ENCODE measurements at places on chromosomes 3 and 15.
A peak's percentile ranks its signal among the peaks of the same experiment; 100 is the strongest.

DNA sequence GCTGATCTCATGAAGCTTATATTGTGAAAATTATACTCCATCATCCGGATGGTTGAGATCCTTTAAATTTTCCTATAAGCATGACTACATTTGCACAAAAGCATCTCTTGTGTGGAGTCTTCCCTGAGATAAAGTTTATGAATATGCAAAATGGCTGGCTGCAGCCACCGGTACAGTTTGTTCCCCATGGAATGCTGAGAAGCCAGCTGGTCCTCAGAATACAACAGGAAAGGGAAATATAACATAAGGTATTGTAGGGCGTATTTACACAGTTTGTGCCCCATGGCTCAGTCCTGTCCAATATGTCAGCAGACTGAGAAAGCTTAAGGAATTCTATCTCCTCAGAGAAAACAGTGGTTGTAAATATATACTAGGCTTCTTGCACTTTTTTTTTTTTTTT, 468.6 kb downstream of the CNTN6 start:
- DNase-seq = no peak

DNA sequence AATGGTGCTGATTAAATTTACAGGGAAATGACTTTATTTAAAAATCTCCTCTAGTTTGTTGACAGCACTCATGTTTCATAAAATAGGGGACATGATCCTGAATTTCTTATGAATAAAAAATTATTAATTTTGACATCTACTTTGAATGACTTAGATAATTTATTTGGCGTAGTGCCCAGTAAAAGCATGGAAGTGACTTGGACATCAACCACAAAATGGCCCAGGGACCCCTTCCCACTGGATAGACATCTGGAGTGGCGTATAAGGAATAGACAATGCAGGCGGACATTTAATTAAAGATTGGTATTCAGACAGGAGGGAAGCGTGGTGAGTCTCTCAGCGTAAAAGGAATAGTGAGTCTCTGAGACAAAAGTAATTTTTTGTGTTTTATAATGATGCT, 79.8 kb downstream of the ADAMTSL3 start:
- no peak for DNase-seq

DNA sequence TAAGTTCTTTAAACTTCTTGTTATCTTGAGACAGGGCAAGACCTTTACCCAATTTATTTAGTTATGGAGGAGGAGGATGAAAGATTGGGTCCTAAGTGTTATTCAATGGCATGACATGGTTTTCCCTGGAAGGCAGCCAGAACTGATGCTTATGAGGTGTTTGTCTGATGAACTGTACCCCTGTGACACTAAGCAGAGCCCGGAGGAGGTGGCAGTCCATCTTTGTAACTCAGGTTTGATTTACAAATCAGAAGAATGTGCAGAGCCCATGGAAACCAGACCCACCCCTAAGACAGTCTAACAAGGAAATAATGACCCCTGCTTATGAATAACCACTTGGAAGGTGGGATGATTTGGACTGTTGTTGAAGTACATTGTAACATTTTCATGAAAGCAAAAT, 878.6 kb upstream of the NR2F2 start:
- DNase-seq = no peak

DNA sequence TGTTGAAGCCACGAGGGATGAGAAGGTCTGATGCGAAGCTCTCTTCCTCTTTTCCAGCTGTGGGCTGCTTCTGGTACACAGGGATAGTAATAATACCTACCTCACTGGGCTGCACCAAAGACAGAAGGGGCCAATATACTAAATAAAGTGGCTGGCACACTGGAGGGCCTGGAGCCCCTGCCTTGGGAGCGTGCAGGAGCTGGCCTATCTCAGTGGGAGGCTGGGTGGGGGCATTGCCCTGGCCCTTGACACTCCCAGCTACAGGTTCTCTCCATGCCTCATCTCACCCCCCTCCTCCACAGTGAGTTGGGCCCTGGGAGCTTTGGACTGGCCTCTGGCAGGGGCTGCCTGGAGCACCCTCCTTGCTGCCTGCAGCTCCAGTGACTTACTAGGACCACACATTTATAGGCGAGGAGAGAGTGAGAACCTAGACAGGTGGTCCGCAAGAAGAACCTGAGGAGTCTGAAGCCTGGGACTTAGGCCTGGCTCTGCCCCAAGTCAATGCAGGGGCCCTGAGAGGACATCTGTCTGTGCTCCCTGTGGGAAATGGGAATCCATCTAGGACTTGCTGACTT, 1.6 kb downstream of the NOX5 start:
- DNase-seq = no peak

DNA sequence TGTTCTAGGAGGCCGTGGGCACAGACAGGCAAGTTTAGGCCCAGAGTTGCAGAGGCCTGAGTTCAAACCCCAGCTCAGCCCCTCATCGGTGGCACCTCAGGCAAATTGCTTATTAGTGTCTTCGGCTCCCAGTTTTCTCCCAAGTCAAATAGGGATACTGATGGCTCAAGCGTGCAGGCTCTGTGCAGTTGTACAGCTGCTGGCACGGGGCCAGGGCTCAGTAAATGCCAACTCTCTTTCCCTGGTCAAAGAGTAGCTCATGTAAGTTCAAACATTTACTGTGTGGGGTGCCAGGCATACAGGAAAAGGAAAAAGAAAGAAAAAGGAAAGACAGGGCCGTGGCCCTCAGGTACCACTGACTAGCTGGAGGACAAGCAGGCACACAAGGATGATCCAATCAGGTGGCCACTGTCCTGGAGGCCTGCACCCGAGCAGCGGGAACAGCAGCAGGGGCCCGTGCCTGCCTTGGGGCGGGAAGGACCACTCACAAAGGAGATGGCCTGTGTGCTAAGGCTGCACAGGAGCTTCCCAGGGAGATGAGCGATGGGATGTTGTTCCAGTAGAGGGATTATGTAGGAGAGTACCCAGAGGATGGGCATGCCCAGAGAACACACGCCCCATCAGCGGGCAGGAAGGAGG, 70.8 kb downstream of the TBC1D2B start:
- DNase-seq = no peak

- DNase-seq = peak; percentile 46
These were observed 100.2 kb downstream of the LRIG1 start for GRCh38 chr3:66400411-66401156.

GRCh38 chr3:186277268-186277909, 84.6 kb downstream of the DGKG start:
- peak; percentile 87 for DNase-seq

DNA sequence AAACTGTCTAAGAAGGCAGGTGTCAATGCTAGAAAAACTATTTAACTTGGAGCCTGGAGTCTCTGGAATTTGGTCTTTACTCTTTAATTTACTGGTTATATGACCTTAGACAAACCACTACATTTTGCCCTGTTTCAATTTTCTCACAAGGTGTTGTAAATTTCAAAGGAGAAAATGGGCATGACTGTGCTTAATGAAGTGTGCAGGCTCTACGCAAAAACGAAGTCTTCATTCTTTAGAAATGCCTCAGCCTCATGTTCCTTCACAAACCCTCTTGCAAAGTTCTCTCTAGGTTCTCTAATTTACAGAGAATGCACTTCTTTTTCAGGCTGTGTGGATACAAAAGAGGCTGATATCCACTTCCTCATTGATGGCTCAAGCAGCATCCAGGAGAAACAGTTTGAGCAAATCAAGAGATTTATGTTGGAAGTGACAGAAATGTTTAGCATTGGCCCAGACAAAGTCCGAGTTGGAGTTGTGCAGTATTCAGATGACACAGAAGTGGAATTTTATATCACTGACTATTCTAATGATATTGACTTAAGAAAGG, 39.1 kb downstream of the COL6A5 start:
- no peak for DNase-seq

DNA sequence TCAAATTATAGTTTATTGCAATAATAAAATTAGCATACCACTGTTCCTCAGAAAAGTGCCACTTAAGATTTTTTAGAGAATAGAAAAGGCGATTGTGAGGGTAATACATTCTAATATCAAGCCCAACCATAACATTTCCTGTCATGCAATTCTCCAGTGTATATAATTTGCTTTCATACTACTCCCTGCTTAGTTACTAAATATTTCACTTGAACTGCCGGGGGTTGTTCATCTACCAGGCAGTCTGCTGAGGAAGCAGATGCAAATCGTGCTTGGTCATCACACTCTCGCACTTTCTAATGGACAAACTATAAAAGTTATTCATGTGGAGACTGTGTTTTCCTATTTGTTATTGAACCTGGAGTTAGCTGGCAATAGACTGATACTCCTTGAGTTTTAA, 645.6 kb upstream of the CBLB start:
- DNase-seq = no peak

- DNase-seq = no peak
These were observed 12.4 kb downstream of the BMF start for GRCh38 chr15:40096094-40096891.

DNA sequence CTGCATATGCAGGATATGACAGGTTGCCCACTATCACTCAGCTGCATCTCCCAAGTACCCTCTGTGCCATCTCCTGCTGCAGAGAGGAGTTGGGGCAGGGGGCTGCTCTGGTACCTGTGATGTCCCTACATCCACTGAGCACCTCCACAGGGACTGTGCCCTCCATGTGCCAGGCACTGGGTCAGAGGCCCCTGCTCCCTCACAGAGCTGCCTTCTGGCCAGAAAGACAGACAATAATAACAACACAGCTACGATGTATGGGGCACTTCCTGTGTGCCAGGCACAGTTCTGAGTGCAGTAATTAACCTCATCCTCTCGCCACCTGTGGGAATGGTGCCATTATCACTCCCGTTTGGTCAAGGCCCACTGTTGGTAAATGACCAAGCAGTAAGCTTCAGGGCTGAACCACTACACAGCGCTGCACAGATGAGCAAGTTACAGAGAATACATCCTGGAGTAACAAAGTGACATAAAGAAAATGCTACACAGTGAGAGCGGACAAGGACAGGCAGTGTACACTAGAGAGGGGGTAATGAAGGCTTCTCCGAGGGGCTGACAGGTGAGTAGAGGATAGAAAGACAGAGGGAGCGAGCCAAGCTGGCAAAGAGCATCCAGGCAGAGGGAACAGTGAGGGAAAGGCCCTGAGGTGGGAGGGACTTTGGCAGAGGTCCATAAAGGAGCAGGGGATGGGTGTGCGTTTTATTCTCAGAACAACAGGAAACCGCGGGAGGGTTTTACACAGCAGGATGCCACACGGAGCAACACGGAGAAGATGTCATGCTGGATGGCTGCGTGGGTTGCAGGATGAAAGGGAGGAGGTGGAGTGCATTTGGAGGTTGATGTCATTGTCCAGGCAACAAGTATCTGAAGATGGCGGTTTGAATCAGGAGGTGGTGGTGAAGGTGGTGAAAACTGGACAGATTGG, 13.6 kb downstream of the WNT7A start:
- peak; percentile 11 for DNase-seq

DNA sequence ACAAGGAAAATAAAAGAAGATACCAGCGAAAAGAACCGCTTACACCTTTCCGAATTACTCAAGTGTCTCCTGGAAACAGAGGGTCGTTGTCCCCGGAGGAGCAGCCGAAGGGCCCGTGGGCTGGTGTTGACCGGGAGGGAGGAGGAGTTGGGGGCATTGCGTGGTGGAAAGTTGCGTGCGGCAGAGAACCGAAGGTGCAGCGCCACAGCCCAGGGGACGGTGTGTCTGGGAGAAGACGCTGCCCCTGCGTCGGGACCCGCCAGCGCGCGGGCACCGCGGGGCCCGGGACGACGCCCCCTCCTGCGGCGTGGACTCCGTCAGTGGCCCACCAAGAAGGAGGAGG, 325 bp downstream of the ALCAM start:
- no peak for DNase-seq

DNA sequence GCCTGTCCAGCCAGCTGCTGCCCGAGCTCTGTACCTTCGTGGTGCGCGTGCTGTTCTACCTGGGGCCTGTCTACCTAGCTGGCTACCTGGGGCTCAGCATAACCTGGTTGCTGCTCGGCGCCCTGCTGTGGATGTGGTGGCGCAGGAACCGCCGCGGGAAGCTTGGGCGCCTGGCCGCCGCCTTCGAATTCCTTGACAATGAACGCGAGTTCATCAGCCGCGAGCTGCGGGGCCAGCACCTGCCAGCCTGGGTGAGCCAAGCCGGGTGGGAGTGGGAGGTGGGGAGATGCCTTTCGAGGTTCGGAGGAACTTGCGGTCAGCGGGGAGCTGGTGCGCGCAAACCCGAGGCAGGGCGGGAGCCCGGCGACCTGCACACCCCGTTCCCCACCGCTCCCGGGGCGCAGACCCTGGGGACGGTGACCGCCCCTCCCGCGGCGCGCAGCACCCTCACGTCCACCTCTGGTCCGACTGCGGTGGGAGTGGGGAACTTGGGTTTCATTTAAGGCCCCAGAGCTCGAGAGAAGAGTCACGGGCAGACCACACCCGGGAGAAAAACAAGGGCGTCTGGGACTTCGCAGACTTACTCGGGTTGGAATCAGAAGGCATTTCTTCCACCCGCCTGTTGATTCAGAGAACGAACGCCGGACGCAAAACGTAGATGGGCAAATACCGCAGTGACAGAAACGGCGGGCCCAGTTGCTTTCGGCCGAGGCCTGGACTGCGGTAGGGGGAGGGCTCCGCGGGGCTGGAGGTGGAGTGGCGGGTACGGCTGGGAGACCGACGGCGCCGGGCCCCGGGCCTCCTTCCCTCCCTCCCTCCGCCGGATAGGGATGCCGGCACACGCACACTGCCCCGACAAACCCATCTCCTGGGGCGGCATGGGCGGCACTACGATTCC, 708 bp downstream of the ESYT3 start:
- peak; percentile 16 for DNase-seq

GRCh38 chr3:155494332-155494731, 200.8 kb upstream of the STRIT1 start:
- DNase-seq = no peak

DNA sequence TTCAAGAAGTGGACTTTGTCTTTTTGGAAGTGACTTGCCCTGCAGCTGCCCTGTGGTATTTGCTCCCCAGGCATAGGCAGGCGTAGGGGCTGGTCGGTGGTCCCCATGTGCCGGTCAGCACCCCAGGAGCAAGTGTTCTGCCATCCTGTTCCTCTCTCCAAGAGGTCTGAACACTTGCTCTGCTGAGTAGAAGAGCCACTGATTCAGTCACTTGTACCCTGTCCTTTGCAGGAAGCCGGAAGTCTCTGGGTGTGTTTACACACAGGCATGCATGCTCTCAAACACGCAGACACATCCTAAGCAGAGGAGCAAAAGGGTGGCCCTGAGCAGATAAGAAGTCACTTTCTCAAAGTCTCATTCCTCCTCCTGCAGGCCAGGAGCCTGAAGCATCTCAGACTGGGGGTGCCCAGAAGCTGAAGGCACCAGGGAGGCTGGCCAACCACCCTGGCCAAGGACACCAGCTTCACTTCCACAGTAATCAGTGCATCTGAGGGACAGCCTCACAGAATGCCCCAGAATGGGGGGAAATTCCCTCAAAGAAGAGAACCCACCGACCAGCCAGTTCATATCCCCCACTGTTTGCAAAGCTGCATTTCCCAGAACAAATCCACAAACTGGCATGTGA, 88.7 kb upstream of the POMGNT2 start:
- DNase-seq = no peak

DNA sequence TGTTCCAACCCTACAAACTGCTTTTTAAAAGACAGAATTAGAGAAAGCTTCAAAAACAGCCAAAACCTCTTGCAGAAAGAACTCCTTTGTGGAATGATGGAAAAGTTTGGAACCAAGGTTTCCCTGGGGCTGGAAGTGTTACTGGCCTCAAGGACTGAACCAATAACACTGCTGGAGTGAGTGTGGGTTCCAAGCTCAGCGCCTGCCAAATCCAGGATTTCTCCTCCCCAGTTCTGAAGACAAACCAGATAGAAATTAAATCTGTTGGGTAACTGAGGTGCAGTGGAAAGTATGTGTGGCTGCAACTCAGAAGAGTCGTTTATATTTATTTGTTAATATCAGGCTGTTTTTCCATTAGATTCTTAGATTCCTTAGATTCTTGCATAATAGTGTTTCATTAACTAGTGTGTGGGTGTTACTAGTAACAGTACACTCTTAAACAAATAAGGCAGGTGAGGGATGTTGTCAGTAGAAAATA, 66.5 kb upstream of the FNDC3B start:
- DNase-seq = peak; percentile 45

Measured in choroid plexus epithelial cell (primary cell).